Activated CD8-positive, alpha-beta T cell treated with anti-CD3 and anti-CD28 coated beads, Interleukin-2, amount 10 ng/mL, durations not matched to agents 7 days and 5 days (primary cell): ENCODE measurements at places on chromosomes 12 and 14. TPM values are rescaled to one million over a fixed set of nuclear protein-coding genes. Genes with fewer than 3 reads are reported as not detected.

DNA sequence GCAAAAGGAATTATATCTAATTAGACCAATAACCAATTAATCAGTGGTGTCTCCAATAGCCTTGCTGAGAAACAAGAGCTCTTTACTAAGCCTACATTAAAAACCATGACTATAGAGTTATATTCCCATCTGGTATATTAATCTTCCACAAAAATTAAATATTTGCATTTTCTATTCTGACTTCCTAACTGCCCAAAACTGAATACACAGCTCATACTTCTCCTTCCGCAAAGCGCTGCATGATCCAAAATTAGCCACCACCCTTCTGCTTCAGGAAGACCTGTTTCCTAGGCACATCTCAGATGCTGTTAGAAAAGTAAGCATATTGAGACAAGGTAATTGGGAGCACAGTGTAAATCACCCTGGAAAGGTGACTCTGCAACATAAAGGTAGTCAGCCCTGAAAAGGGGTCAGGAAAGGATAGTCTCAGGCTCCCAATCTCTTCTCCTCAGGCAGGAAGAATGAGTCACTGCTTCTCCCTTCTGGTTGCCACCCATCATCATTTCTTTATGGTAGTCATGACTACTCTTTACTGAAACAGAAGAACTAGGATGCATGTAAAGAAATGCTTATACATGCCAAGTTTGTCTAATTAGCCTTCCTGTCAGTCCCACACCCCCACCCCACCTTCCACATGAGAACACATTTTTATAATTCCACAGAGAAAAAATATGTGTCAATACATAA, 54.3 kb downstream of the PLCZ1 start:
- no peaks in the 10 kb centered on the region for H3K27me3 ChIP-seq
- no peaks in the 10 kb centered on the region for H3K36me3 ChIP-seq
- DNase-seq, result no peak
- no peak overlapping the region for H3K4me3 ChIP-seq
- H3K27ac ChIP-seq, result no peak overlapping the region

GRCh38 chr12:51888316-51889215, 663 bp downstream of the ANKRD33 start:
- H3K4me3 ChIP-seq, result no peak overlapping the region
- H3K36me3 ChIP-seq, result no peaks in the 10 kb centered on the region
- peaks cover 5% of the 10 kb centered on the region for H3K27me3 ChIP-seq

- no peaks in the 10 kb centered on the region for H3K4me1 ChIP-seq
- H3K27ac ChIP-seq, result no peak overlapping the region
- no peaks in the 10 kb centered on the region for H3K36me3 ChIP-seq
- H3K4me3 ChIP-seq, result no peak overlapping the region
- DNase-seq, result no peak
- no peaks in the 10 kb centered on the region for H3K27me3 ChIP-seq
These were observed 20.7 kb downstream of the HAL start for GRCh38 chr12:95975491-95975890.

GRCh38 chr12:120928864-120929652, 24.9 kb upstream of the SPPL3 start:
- H3K27ac ChIP-seq, result no peak overlapping the region
- no peaks in the 10 kb centered on the region for H3K27me3 ChIP-seq
- no peaks in the 10 kb centered on the region for H3K36me3 ChIP-seq
- H3K4me3 ChIP-seq, result no peak overlapping the region
- DNase-seq, result no peak

DNA sequence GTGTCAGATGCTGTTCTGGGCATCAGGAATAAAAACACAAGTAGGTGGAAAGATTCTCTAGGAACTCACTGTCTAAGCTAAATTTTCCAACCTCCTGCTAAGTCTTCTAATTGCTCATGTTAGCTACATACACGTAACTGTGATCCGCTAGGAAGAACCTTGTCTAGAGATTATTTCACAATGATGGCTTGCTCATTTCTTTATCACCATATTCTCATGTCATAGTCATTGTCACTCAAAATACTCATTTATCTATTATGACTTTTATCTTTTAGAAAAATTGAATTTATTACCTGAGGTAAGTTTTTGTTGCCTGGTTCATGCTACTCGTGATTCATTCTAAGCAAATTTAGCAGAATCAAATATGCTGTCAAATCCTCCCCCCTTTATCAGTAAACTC, 1402.4 kb upstream of the FLRT2 start:
- no peaks in the 10 kb centered on the region for H3K27me3 ChIP-seq
- H3K36me3 ChIP-seq, result no peaks in the 10 kb centered on the region
- H3K4me3 ChIP-seq, result no peak overlapping the region
- H3K27ac ChIP-seq, result no peak overlapping the region

DNA sequence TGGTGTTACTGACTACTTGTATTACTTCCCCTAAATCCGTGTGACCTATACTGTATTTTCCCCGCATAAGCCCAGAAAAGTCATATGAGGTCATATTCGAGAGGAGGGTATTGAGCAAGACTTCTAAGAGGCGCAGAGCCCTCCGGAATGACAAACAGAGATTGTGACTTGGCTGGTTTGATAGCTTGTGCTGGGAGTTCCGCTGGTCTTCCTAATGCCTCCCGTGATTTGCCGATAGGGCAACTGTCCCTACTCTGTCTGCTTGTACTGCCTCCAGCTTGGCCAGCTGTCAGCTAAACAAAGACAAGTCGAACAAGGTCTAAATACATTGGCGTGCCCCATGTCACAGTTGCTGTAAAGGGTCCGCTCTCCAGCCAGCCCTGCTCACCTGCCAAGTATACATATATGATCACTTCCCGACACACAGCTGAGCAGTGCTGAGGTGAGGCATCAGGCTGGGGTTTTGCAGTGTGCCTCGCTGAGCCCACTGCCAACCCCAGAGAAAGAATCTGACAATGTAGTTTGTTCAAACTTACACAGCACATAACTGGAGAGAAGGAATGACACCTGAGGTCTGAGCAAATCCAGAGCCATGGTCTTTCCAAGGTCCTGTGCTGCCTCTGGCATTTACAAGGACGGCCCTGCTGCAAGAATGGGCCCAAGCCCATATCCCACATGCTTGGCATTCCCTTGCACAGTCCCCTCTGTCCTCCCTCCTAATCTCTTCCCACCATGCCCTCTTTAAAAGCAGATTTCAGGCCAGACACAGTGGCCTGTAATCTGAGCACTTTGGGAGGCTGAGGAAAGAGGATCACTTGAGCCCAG, 23.7 kb downstream of the LGMN start:
- DNase-seq, result no peak
- H3K4me1 ChIP-seq, result peaks cover 13% of the 10 kb centered on the region
- no peaks in the 10 kb centered on the region for H3K36me3 ChIP-seq

DNA sequence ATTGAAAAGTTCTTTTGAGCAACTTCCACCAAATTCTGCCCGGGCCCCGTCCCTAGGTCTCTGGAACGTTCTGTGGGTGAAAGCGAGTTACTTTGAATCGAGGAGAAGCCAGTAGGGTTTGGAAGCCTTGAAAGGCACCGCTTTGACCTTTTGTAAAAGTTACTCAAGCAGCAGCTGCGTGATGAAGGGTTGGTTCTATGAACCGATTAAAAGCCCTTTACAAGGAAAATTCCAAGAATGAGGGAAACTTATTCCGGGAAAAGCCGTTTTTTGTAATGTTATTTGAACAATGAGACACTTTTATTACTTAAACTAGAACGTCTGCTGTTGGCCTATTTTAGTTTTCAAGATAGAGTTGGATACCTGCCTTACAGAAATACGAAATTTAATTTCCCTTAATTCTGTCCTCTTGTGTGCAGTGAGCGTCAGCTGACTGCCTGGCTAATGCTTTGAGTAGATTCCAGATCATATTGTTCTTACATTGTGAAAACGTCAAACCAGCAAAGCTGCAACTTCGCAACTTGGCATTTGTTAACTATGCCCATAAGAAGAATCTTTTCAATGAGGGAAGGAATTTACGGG, 906 bp downstream of the LARP4 start:
- peaks cover 23% of the 10 kb centered on the region for H3K4me1 ChIP-seq
- DNase-seq, result no peak
- peaks cover under 1% of the 10 kb centered on the region for H3K27me3 ChIP-seq
- peak overlapping the region; percentile 91 for H3K27ac ChIP-seq
- H3K36me3 ChIP-seq, result peaks cover 9% of the 10 kb centered on the region
- peak overlapping the region; percentile 95 for H3K4me3 ChIP-seq

- peaks cover 11% of the 10 kb centered on the region for H3K27me3 ChIP-seq
- H3K4me3 ChIP-seq, result no peak overlapping the region
- H3K36me3 ChIP-seq, result no peaks in the 10 kb centered on the region
- no peak for DNase-seq
- peaks cover 15% of the 10 kb centered on the region for H3K4me1 ChIP-seq
These were observed 104.2 kb downstream of the ADGRD1 start for GRCh38 chr12:131057722-131058515.

GRCh38 chr12:124689631-124690030, 122.2 kb upstream of the NCOR2 start:
- H3K4me3 ChIP-seq, result no peak overlapping the region
- H3K4me1 ChIP-seq, result peaks cover 57% of the 10 kb centered on the region
- H3K36me3 ChIP-seq, result peaks cover 16% of the 10 kb centered on the region

- H3K27ac ChIP-seq, result no peak overlapping the region
- H3K4me1 ChIP-seq, result no peaks in the 10 kb centered on the region
- no peak for DNase-seq
- H3K4me3 ChIP-seq, result no peak overlapping the region
These were observed 108.1 kb downstream of the DIP2B start for GRCh38 chr12:50612882-50613281.

- peaks cover 8% of the 10 kb centered on the region for H3K4me1 ChIP-seq
- H3K36me3 ChIP-seq, result no peaks in the 10 kb centered on the region
- DNase-seq, result no peak
- no peak overlapping the region for H3K27ac ChIP-seq
These were observed 85.4 kb downstream of the ZFP36L1 start for GRCh38 chr14:68707482-68707881.

Gene TMEM233
- not detected for total RNA-seq

Gene KRT8
- total RNA-seq, result not detected

Gene IFNG-AS1
- 0.21 TPM for total RNA-seq

Gene POLE2
- 41.3 TPM for total RNA-seq

Gene CLEC6A
- total RNA-seq, result not detected

Gene OR6C2
- total RNA-seq, result not detected

Gene BTG1
- 113 TPM for total RNA-seq

Gene KRT83
- not detected for total RNA-seq

Gene KRT2
- not detected for total RNA-seq

Gene ERBB3
- total RNA-seq, result 5.9 TPM
